ENCODE measurements at places on chromosomes 6 and 20.

GRCh38 chr6:52511572-52512151 lies 65.2 kb downstream of the TRAM2 start:
- no peak for DNase-seq

GRCh38 chr6:158665332-158665731 lies 15.5 kb downstream of the SYTL3 start:
- DNase-seq = no peak

GRCh38 chr6:24490948-24491347 lies 1.6 kb upstream of the GPLD1 start:
- DNase-seq = no peak

GRCh38 chr20:48923149-48923718 lies 1.7 kb downstream of the ARFGEF2 start:
- no peak for DNase-seq

DNA sequence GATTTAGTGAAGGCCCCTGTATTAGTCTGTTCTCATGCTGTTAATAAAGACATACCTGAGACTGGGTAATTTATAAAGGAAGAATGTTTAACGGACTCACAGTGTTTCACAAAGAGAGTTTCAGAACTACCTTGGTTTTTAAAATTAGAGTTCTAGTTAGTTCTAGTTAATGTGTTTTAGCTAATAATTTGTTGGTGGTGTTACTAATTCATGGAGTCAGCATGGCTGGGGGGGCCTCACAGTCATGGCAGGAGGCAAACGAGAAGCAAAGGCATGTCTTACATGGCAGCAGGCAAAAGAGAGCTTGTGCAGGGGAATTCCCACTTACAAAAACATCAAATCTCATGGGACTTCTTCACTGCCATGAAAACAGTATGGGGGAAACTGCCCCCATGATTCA lies 12.0 kb upstream of the SLC17A3 start:
- no peak for DNase-seq

All from SK-N-SH (cell line).